ENCODE measurements at places on chromosomes 3 and 15. TPM values are rescaled to one million over a fixed set of nuclear protein-coding genes. Genes with fewer than 3 reads are reported as not detected.

FAM43A gene
- 3.1 TPM for total RNA-seq

CPNE4 gene
- total RNA-seq: 0.24 TPM

RAMAC gene
- 64.6 TPM for total RNA-seq

SST gene
- total RNA-seq: not detected

GOLGA8H gene
- not detected for total RNA-seq

ALDH1L1 gene
- total RNA-seq: 0.72 TPM

TMEM42 gene
- total RNA-seq: 12.0 TPM

ADGRG7 gene
- not detected for total RNA-seq

PARP3 gene
- total RNA-seq: 7.7 TPM

GOLGA6L4 gene
- total RNA-seq: 0.21 TPM

TRAT1 gene
- not detected for total RNA-seq
